ENCODE measurements at places on chromosomes 4 and X.
A peak's percentile ranks its signal among the peaks of the same experiment; 100 is the strongest.

DNA sequence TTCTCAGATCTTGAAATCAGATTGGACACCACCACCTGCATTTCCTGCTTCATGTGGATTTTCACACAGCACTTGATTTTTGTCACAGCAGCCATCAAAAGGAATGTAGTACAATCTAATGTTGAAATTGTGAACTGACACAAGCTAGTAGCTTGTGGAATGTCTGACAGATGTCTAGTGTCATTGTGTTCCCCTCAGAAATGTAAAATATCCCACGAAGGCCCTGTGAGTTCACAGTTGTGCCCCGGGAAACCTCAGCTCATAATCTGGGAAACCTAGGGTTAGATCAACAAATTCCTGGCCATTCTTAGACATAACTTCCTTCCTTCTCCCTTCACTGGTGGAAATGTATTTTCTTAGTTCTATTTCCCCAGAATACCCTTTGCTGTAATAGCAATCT is 205.7 kb downstream of the AR start:
- no peak for DNase-seq

GRCh38 chr4:83257811-83258210 is 26.8 kb downstream of the COQ2 start:
- no peak for DNase-seq

DNA sequence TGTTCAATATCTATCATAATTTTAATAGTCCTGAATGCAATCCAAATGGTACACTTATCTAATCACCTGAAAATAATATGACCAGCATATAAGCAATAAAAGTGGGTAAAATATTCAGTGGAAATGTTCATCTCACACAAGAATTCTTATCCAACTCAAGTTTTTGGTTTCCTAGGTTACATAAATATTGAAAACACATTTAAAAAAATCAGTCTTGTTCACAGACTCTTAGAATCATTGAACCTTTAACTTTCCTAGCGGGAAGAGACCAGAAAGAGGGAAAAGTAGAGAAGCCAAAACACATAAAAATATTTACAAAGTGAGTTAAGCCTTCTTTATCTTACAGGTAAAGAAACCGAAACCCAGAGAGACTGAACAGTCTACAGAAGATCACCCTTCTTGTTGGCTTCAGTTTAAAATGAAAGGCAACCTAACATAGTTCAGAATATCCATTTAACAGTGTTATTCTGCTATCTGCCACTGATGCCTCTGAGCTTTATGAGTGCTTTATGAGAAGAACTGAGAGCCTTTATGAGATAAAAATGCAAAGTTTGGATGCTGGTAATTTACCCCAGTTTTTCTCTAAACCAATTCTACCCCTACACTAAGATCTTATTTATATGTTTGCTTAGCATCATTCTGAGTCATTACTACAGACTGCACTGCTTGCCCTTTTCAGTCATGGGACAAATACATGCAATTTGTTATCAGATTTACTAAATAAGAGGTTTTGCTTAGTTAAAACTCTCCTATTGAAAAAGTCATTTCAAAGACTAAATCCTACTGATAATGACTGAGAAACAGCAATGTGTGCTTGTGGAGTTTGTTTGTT is 453.3 kb upstream of the INTU start:
- no peak for DNase-seq

GRCh38 chrX:120274958-120275357 is 24.3 kb downstream of the ZBTB33 start:
- DNase-seq = no peak

DNA sequence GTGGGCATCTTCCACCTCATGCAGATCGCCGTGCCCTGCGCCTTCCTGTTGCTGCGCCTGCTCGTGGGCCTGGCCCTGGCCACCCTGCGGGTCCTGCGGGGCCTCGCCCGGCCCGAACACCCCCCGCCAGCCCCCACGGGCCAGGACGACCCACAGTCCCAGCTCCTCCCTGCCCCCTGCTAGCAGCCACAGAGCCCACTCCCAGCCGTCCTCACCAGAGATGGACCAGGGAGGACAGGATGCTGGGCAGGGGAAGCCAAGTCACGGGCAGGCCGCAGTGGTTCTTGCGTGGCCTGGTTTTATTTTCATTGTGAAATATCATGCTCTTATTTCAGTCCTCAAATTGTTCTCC is 15.1 kb downstream of the DGKQ start:
- DNase-seq = no peak

DNA sequence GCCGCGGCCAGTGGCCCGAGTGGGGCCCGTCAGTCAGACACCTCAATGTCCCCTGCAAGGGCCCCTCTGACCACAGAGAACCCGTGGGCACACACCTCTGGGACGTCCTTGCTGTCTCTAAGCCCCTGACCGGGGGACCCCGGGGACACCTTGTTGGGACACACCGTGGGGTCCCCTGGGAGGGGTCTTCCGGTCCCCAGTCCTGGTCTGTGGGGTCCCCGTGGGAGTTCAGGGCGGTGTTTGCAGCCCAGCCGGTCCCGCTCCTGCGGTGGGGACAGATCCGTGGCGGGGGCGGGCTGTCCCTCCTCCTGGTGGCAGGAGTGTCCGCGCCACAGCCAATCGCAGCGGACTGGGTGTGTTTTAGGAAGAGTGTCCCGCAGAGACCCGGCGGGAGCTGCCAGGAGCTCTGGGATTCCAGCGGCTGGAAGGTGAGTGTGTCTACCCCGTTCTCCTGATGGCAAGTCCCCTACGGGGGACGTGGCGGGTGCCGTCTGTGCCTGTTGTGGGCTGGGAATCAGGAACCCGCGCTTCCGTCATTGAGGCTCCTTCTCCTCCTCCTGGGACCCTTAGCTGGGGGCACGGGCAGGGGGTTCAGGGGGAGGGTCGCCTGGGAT is 5.1 kb upstream of the PLCXD1 start:
- peak; percentile 22 for DNase-seq

- no peak for DNase-seq
Measured at GRCh38 chr4:56234098-56234497, 153.2 kb downstream of the AASDH start.

DNA sequence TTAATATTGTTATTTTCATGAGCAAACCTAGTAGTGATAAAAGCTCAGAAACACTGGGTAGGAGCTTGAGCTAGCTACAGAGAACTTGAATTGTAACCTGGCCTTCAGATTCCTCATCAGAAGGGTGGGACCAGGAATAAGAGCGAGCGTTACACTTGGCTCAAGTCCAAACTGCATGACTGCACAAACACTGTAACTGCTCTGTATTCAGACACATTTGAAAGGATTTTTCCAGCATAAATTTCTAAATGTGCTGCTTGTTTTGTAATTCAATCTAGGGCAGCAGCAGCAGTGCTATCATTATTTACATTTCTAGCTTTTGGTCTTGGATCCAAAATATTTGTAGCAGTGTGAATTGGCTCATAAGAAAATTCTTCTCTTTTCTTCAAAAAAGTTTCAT is 133.0 kb upstream of the TMLHE start:
- no peak for DNase-seq

DNA sequence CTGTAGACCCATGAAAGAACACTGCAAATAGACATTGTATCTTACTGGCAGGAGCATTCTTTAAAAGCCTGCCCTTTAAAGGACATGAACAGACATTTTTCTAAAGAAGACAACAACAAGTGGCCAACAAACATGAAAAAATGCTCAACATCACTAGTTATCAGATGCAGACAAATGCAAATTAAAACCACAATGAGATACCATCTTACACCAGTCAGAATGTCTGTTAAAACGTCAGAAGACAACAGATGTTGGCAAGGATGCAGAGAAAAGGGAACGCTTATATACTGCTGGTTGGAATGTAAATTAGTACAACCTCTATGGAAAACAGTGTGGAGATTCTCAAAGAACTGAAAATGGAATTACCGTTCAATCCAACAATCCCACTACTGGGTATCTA is 77.2 kb downstream of the ATP10D start:
- no peak for DNase-seq

- DNase-seq = peak; percentile 41
Measured at GRCh38 chrX:9340598-9341290, 124.1 kb upstream of the TBL1X start.

- no peak for DNase-seq
Measured at GRCh38 chr4:142467088-142467487, 379.0 kb downstream of the INPP4B start.

DNA sequence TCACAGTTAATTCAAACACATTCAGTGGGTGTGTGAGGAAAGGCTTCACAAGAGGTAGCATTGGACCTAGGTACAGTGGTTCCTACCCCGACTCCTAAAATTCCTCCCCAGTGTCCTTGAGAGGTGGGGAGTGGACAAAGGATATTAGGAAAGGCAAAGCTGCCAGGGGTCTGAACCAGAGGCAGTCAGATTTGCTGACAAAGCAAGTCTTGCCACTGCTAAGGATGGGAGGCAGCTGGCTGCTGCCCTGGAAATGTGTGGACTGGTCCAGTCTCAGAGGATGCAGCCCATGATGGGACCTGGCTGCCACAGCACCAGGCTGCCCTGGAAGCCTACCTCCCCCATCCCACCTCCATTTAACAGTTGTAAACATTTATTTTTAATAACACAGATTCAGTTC is 4.1 kb upstream of the PHF8 start:
- no peak for DNase-seq
